Fibroblast of villous mesenchyme (primary cell): ENCODE measurements at places on chromosomes 1 and 21. TPM values are rescaled to one million over a fixed set of nuclear protein-coding genes. Genes with fewer than 3 reads are reported as not detected.

Gene TEKT2
- total RNA-seq = under 0.01 TPM in 1 of 2 replicates, not detected in the other

- DNase-seq = peak; percentile 59
Measured at GRCh38 chr1:109983380-109984189, 980 bp upstream of the AHCYL1 start.

DNA sequence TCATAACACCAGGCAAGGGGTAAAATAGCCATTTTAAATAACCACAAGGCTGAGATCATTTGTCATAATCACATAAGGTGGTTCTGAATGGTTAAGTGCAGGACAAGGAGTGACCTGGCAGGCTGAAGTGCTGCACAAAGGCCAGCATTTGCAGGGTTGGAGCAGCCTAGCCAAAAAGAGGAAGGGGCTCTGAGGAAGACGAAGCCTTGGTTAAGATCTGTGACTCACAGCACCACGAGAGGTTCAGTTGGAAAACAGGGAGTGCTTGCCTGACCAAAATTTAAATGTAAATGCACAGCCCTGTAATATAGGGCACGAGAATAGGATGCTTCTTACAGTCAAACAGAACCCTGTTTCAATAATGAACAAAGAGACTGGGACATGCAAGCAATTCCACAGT is 12.1 kb downstream of the ATP5PF start:
- no peak for DNase-seq

DNA sequence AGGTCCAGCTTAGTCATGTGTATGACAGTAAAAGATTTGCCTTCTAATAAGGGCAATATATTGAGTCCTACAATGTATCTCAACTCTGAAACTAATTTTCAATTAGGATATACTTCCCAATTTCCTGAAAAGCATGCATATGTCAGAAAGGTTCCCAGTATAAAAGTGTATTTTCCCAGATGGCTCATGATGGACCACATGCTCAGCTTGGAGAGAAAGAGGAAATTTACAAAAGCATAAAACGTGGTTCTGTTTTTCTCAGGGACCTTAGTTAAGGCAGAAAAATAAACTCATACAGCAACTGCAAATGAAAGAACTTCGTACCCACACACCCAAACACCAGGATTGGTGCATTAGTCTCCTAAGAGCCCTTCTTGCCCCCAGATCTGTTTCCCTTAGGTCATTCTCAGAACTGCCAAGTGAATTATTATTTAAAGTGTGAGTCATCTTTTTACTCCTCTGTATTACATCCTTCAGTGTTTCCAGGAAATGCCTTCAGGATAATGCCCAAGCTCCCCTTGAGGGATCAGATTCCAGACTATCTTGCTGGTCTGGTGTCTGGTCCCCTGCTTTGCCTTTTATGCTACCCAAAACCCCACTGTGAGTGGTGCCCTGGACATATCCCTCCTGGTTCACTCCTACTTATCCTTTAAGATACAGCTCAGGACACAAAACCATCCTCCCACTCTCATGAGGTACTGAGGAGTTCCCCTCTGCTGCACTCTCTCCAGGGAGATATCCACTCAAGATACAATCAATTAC is 57.4 kb downstream of the SSX2IP start:
- peak; percentile 60 for DNase-seq
